ENCODE measurements at places on chromosomes 13 and 19. TPM values are rescaled to one million over a fixed set of nuclear protein-coding genes. Genes with fewer than 3 reads are reported as not detected.

GRCh38 chr19:4517451-4518057 is 732 bp downstream of the PLIN4 start:
- DNase-seq = no peak

GRCh38 chr13:107867701-107868661 is 347.4 kb downstream of the LIG4 start:
- no peak for DNase-seq

DNA sequence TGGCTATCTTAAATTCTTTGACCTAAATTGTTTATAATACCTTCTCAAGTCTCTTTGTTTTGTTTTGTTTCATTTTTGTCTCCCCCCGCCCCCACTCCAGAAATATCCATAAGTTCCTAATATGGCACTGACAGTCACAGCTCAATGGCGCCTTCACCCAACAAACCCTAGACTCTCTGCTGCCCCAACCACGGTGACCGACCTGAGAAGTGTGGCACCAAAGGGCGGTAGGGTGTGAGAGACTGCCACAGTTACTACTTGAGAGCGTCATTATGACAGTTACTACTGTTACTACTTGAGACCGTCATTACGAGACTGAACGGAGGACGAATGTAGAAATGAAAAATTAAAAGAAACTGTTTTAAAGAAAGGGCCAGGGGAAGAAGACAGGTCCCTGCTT is 34.4 kb upstream of the PSPC1 start:
- DNase-seq = no peak

DNA sequence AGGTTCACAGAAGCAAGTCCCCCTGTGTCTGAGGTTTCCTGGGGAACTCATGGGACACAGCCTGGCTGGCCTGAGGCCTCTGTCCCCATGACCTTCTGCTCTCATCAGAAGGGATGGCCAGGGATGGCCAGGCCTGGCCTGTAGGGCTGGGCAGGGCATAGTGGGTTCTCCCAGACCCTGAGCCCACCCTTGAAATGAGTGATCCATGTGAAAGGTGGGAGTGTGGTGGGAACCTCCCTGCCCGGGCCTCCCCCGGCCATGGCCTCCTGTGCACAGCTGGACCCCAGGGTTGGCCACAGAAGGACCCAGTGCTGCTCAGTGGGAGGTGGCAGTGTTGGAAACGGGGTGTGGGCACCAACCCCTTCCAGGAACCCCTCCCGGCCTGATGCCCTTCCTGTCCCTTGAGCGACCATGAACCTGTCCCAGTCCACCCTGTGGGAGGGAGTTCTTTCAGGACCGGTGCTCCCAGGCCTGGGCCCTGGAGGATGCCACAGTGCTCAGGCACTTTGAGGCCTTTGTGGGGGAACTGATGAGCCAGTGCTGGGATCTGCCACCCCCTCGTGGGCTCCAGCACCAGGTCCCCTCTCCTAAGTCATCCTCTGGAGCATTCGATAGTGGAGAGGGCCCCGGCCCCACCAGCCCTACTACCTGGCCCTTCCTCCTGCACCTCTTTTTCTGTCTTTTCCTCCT is 15.5 kb upstream of the ZNF14 start:
- DNase-seq = no peak

NLRP4 gene
- total RNA-seq = not detected

GRCh38 chr13:86581706-86582105 is 782.5 kb upstream of the SLITRK6 start:
- no peak for DNase-seq

DNA sequence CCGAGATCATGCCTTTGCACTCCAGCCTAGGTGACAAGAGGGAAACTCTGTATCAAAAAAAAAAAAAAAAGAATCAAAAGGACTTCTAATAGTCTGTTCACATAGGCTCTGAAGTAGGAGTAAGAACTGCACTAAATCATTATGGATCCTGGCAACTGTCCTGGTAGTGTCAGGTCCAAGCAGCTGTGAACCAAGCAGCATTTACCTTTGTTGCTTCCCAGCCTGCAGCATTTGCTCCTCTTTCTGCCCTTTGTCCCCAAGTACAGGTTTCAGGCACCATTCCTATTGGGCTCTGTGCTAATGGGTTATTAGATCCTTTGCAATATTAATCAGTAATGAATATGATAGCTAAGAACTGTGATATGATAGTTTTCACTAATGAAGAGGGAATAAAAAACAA is 77.4 kb upstream of the NBEA start:
- no peak for DNase-seq

- DNase-seq = no peak
Measured at GRCh38 chr13:78147905-78148304, 229.3 kb upstream of the EDNRB start.

DNA sequence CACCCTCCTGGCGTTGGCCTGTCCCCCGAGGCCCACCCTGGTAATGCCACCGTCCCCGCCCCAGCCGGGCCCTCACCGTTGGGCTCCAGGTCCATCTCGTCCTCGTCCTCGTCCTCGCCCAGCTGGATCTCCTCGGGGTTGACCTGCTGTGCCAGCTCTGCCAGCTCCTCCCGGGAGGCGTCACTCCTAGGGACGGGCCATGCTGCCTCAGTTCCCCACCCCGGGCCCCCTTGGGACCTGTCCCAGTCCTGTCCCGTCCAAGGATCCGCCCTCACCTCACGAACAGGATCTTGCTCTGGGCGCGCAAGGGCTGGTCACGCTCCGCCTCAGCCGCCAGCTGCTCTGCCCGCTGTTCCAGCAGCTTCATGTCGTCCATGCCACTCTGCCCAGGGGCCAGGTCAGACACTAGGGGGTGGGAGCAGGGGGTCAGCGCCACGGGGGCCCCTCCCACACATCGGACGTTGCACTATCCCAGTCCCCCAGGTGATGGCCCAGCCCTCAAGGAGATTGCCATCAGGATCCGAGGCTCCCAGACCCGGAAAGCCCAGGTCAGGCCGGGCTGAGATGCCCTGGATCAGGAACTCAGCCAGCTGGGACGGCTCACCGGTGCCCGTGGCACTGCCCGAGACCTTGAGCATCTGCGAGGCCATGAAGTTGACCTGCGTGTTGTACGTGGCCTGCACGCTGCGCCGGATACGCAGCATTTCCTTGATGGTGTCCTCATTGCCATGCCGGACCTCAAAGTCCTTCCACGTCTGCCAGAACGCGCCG is 9.5 kb downstream of the XAB2 start:
- peak; percentile 65 for DNase-seq

DNA sequence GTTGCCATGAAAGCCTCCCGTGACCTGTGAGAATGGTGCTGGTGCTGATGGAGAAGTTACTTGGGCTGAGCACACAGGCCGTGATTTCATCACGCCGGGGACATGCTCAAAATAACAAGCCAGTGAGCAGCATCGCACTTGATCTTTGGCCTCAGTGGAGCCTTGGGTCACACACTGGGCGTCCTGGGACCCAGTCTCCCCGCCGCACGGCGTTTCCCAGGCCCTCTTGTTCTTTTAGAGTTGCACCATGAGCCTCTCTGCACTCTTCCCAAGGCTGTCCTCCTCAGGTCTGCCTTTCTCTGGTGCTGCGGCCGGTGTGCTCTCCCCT is 9.5 kb upstream of the NDUFS7 start:
- DNase-seq = no peak

GRCh38 chr13:112254900-112255299 is 121.3 kb upstream of the SPACA7 start:
- DNase-seq = no peak

- no peak for DNase-seq
Measured at GRCh38 chr13:29513002-29513980, 82.2 kb downstream of the SLC7A1 start.

DNA sequence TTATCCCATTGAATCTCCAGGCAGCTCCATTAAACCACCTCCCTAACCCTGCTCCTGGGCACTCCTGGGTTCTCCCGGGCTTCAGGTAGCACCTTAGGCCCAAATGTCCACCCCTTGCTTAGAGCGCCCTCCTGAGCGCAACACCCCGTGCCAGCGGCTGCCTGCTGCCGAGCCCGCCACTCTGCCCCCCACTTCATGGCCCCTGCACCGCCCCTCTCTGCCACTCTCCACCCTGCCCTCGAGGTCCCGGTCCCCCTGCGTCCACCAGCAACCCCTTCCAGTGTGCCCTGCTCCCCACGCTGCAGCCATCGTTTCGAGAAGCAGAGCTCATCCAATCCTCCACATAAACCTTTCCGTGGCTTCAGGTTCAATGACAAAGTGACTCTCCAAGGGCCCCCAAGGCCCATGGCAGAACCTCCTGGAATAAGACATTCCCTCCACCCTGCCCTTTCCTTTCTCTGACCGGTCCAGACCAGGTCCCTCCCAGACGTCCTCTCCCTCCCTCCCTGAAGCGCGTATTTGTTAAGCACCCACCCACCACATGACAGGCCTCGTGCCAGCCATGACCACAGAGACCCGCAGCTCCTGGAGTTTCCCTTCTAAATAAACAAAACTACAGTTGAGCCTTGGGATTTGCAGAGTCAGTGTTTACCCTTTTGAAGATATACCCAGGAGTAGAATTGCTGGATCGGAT is 66.6 kb downstream of the ARHGEF18 start:
- no peak for DNase-seq

CACNA1A gene
- total RNA-seq = 2.3 TPM

DNA sequence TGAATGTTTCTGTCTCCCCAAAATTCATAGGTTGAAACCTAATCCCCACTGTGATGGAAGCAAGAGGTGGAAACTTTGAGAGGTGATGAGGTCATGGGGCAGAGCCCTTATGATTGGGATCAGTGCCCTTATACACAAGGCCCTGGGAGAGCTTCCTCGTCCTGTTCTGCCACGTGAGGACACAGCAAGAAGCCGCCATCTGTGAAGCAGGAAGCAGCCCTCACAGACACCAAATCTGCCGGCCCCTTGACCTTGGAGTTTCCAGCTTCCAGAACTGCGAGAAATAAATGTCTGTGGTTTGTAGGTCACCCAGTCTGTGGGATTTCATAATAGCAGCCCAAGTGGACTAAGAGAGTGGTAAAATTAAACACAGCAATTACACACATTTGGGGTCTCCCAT is 737.4 kb downstream of the UQCRFS1 start:
- no peak for DNase-seq

DNA sequence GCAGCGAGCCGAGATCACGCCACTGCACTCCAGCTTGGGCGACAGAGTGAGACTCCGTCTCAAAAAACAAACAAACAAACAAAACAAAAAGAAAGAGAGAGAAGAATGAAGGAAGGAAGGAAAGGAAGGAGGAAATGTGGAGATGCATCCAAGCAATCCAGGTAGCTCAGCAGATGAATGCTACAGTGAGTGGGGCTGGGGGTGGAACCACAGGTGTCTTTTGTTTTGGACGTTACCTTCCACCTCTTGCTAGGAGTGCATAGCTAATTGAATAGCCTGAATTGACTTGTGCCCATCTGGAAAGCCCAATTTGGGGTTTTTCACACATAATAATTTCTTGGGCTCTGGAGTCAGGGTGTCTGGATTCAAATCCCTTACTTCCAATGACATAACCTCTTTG is 66.0 kb upstream of the GTF3A start:
- DNase-seq = no peak

DNA sequence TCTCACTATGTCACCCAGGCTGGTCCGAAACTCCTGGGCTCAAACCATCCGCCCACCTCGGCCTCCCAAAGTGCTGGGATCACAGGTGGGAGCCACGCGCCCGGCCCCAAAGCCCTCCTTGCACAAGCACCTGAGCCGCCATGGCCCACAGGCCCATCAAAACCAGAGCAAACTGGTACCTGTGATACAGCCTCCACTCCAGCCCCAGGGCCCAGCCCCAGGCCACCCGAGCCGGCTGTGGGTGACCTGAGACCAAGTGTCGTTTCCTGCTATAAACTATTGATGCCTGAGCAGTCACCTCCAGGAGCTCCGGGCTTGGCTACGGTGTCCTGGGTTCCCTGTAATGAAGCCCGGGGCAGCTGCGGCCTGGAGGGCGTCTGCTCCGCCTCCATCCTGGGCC is 9.7 kb upstream of the PTBP1 start:
- no peak for DNase-seq

HIF3A gene
- total RNA-seq = 96.1 TPM

- no peak for DNase-seq
Measured at GRCh38 chr13:35768551-35768950, 292.1 kb upstream of the MAB21L1 start.

DNA sequence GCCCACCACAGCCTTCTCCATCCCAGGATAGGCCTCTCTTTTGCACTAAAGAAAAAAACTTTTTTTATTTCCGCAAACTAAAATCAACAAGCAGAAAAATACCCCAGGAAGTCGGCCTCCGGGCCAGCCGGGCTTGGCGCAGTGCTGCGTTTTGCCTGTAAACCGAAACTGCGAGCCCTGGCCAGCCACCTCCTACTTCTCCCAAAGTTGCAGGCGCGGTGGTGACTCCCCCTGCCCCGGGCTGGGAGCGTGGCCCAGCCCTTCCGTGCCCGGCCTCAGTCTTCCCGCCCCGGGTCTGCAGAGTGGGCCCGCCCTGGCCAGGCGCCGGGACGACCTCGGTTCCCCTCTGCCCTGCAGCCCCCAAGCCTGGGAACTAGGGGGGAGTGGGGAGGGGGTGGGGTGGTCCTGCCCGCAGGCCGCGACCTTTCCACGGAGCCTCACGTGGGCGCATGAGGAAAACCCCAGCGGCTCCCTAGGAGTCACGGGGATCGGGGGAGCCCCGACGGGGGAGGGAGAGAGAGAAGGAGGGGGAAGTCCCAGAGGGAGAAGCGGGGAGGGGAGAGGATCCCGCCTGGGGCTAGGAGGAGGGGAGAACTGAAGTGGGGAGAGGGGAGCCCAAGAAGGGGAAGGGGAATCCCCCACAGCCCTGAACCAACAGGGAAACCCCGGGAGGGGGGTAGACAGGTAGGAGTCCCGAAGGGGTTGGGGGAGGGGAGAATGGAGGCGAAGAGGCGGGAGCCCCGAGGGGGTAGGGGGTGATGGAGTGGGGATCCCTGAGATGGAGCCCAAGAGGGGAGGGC is 3.0 kb downstream of the GADD45B start:
- DNase-seq = peak; percentile 91

DNA sequence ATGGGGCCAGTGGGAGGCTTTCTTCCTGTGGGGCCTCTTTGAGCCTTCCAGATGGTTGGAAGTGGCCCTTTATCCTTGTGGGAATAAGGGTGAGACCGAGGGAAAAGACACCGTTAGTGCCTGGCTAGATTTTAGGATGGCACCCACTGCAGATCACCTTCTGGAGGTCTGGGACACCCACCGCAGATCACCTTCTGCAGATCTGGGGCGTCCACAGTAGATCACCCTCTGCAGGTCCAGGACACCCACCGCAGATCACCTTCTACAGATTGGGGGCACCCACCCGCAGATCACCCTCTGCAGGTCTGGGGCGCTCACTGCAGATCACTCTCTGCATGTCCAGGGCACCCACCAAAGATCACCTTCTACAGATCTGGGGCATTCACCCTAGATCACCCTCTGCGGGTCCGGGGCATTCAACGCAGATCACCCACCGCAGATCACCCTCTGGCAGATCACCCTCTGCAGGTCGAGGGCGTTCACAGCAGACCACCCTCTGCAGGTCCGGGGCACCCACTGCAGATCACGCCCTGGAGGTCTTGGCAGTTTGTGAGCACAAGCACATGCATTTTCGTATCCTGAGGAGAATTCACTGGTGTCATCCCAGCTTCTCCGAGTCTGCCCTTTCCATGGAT is 153.4 kb upstream of the TSHZ3 start:
- DNase-seq = no peak

GRCh38 chr19:911197-912033 is 1.6 kb downstream of the R3HDM4 start:
- peak; percentile 68 for DNase-seq

SBK2 gene
- total RNA-seq = not detected

CGB8 gene
- total RNA-seq = not detected
